ENCODE measurements at places on chromosomes 11 and 22.

DNA sequence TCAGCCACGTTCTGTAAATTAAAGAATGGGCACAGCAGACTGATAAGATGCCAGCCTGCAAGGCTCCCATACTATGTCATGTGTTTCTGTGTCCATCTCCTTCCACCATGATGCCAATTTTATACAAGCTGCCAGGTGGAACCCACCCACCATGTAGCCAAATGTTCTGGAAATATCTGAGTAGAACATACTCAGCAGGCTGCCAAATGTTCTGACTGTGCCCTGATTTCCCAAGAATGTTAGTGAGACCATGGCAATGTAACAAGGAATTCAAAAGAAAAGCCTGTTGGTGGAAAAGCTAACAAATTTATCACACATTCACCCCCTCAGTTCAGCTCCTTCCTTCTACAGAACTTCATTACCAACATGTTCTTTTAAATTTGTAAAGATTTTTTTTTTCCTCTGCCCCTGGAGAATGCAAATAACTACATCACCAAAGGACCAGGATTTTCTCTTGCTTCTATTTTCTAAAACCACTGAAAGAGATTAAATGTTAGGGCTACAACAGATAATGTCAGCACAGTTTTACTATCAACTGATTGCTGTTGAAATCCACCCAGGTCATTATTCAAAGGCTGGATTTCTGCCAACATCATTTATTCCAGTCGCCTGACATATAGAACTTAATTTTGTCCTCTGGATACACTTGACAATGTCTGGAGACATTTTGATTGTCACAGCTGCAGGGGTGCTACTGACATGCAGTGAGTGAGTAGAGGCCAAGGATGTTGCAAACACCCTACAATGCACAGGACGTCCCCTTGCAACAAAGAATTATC is 3.1 kb downstream of the DMC1 start:
- H3K27me3 ChIP-seq = peaks cover 3% of the 10 kb centered on the region
- DNase-seq = no peak
- no peak overlapping the region for H3K27ac ChIP-seq
- H3K36me3 ChIP-seq = no peaks in the 10 kb centered on the region
- peaks cover 18% of the 10 kb centered on the region for H3K4me1 ChIP-seq

GRCh38 chr11:115963156-115963555 is 458.9 kb upstream of the CADM1 start:
- H3K36me3 ChIP-seq = no peaks in the 10 kb centered on the region
- H3K4me1 ChIP-seq = no peaks in the 10 kb centered on the region
- DNase-seq = no peak
- no peak overlapping the region for H3K4me3 ChIP-seq
- no peak overlapping the region for H3K27ac ChIP-seq

GRCh38 chr11:10688401-10688800 is 5.2 kb downstream of the IRAG1 start:
- no peaks in the 10 kb centered on the region for H3K4me1 ChIP-seq
- no peaks in the 10 kb centered on the region for H3K36me3 ChIP-seq
- H3K4me3 ChIP-seq = no peak overlapping the region
- H3K27me3 ChIP-seq = peaks cover 5% of the 10 kb centered on the region

GRCh38 chr22:22881116-22882000 is 6.3 kb upstream of the IGLL5 start:
- H3K36me3 ChIP-seq = no peaks in the 10 kb centered on the region
- DNase-seq = peak; percentile 17
- peaks cover 22% of the 10 kb centered on the region for H3K4me1 ChIP-seq
- H3K4me3 ChIP-seq = no peak overlapping the region
- peaks cover 4% of the 10 kb centered on the region for H3K27me3 ChIP-seq
- no peak overlapping the region for H3K27ac ChIP-seq

- no peaks in the 10 kb centered on the region for H3K36me3 ChIP-seq
- no peak for DNase-seq
- peaks cover 2% of the 10 kb centered on the region for H3K27me3 ChIP-seq
- H3K4me3 ChIP-seq = no peak overlapping the region
- peaks cover 13% of the 10 kb centered on the region for H3K4me1 ChIP-seq
These were observed 89.5 kb downstream of the KCNQ1 start for GRCh38 chr11:2534134-2534956.

- H3K4me1 ChIP-seq = peaks cover 9% of the 10 kb centered on the region
- H3K27ac ChIP-seq = no peak overlapping the region
- peaks cover 40% of the 10 kb centered on the region for H3K36me3 ChIP-seq
- H3K4me3 ChIP-seq = no peak overlapping the region
- no peak for DNase-seq
- H3K27me3 ChIP-seq = peaks cover 2% of the 10 kb centered on the region
These were observed 7.1 kb downstream of the INPPL1 start for GRCh38 chr11:72231396-72232259.

GRCh38 chr11:61578819-61579675 is 1.8 kb downstream of the SYT7 start:
- no peak overlapping the region for H3K27ac ChIP-seq
- peak overlapping the region; percentile 76 for H3K4me3 ChIP-seq
- peaks cover 9% of the 10 kb centered on the region for H3K4me1 ChIP-seq
- peaks cover 20% of the 10 kb centered on the region for H3K27me3 ChIP-seq

- H3K4me3 ChIP-seq = no peak overlapping the region
- H3K27me3 ChIP-seq = no peaks in the 10 kb centered on the region
- no peak overlapping the region for H3K27ac ChIP-seq
- no peaks in the 10 kb centered on the region for H3K36me3 ChIP-seq
These were observed 324.9 kb upstream of the CCDC90B start for GRCh38 chr11:83611031-83611430.

DNA sequence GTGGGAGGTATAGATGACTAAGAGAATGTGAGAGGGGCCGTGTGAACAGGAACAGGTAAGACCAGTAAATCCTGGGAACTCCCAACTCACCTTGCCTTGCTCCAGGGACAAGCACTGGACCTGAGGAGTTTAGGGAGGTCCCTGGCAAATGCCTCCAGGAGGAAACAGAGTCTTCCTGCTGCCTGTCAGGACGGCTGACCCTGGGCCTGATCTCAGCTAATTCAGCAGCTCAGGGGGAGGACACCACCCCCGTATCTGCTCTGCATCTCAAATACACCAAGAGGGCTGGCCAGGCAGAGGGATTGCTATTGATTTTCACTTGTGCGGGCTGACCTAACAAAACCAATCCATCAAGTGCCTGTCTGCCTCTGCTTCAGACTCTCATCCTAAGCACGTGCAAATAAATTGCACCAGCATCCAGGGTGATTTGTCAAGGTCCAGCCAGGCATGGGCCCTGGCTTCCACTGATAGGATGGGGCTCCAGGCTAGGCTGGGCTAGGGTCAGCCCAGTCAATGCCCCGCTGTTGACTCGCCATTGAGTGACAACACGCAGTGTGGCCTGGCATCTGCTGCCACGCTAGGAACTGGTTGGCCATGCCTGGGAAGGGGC is 20.3 kb downstream of the UQCR10 start:
- no peak for DNase-seq
- H3K27ac ChIP-seq = no peak overlapping the region

GRCh38 chr11:859394-860131 is 16.9 kb downstream of the TSPAN4 start:
- DNase-seq = no peak
- no peak overlapping the region for H3K27ac ChIP-seq
- peaks cover 10% of the 10 kb centered on the region for H3K4me1 ChIP-seq
- H3K27me3 ChIP-seq = peaks cover 4% of the 10 kb centered on the region

DNA sequence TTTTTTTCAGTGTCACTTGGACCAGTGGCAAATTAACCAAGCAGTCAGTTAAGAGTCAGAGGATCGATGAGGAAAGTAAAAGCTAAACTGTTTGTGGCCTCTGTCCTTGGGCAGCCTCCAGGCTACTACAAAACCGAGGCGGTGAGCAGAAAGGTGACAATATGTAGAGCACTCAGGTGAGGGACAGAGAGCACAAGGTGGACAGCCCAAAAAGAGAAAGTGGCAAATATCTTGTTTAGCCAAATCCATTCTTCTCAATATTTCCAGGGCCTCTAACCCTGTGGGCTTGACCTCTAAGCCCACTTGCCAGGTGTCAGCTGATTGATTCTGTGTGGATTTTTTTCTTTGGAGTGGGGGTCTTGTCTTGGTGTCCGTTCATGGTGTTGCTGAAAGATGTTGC is 4202.2 kb upstream of the OR11H1 start:
- peaks cover 3% of the 10 kb centered on the region for H3K27me3 ChIP-seq
- H3K36me3 ChIP-seq = no peaks in the 10 kb centered on the region
- H3K27ac ChIP-seq = no peak overlapping the region
- no peaks in the 10 kb centered on the region for H3K4me1 ChIP-seq
- no peak overlapping the region for H3K4me3 ChIP-seq
- DNase-seq = no peak

DNA sequence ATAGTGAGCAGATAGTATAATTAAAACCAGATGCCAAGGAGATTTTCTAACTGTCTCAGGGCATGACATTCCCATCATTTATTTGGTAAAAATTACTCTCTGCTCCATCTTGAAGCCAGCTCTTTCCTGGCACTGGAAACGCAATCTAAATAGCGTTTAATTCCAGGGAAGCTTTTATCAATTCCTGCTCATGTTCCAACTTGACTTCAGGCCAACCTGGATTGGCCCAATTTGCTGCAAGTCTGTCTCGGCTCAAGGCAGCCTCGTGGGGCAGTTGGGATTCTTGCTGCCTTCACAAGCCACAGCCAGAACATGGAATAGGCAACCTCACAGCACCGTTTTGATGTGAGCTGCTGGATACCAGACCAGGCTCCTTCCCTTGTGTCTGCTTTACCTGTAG is 1255.9 kb downstream of the TBC1D22A start:
- H3K4me3 ChIP-seq = no peak overlapping the region
- H3K27me3 ChIP-seq = peaks cover 22% of the 10 kb centered on the region

- H3K36me3 ChIP-seq = no peaks in the 10 kb centered on the region
- no peaks in the 10 kb centered on the region for H3K27me3 ChIP-seq
- H3K4me1 ChIP-seq = no peaks in the 10 kb centered on the region
- no peak overlapping the region for H3K27ac ChIP-seq
- DNase-seq = no peak
These were observed 34.6 kb downstream of the APOL5 start for GRCh38 chr22:35752006-35752862.

GRCh38 chr11:64870176-64870892 is 8.1 kb downstream of the EHD1 start:
- DNase-seq = no peak
- peak overlapping the region; percentile 81 for H3K4me3 ChIP-seq
- peaks cover 17% of the 10 kb centered on the region for H3K36me3 ChIP-seq
- H3K27me3 ChIP-seq = peaks cover 15% of the 10 kb centered on the region

DNA sequence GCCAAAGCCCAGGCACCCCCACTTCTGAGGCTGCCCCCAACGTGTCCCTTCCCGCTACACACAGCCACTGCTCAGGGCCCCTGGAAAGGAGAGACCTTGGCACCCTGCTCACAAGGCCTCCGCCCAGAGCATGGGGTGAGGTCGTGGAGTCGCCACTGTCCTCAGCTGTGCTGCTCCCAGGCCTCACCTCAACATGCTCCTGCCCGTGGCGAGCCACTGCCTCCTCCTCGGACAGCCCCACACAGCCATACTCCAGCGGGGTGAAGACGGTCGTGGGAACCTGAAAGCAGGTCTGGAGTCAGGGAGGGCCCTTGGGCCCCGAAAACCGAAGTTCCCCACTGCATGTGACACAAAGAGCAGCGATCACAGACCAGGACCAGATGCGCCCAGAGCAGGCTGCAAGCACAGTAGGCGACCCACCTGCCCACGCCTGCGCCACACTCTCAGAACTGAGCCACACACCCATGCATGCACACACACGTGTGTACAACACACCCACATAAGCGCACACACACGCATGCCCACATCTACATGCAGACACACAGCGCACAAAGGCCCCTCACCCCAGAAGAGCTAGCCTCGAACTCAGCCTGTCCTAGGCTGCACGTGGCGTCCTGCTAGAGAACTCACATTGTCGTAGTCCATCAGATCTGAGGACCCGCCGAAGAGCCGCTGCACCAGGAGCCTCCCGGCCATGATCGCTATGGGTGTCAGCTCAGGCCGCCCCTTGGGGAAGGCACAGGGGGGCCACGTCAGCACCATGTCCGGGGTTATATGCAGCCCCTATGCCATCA is 25.5 kb upstream of the GNB1L start:
- H3K27me3 ChIP-seq = no peaks in the 10 kb centered on the region
- DNase-seq = no peak
- H3K4me1 ChIP-seq = no peaks in the 10 kb centered on the region
- H3K27ac ChIP-seq = no peak overlapping the region
- no peak overlapping the region for H3K4me3 ChIP-seq

GRCh38 chr11:69010964-69011623 is 2.0 kb downstream of the MRGPRF start:
- H3K4me3 ChIP-seq = no peak overlapping the region
- no peaks in the 10 kb centered on the region for H3K4me1 ChIP-seq
- no peak overlapping the region for H3K27ac ChIP-seq
- H3K27me3 ChIP-seq = peaks cover 6% of the 10 kb centered on the region
- peak; percentile 19 for DNase-seq

GRCh38 chr11:18265949-18266348 is at the start of gene SAA1:
SAA1 (plus strand) TSS chr11:18266264; CDS start chr11:18266888, 624 bp downstream.
- H3K27ac ChIP-seq = no peak within 1 kb of the TSS
- no peaks in the 10 kb centered on the region for H3K27me3 ChIP-seq
- H3K4me3 ChIP-seq = no peak within 1 kb of the TSS
- no peaks in the 10 kb centered on the region for H3K4me1 ChIP-seq

GRCh38 chr11:10287140-10287539 is 6.9 kb downstream of the SBF2 start:
- peaks cover 7% of the 10 kb centered on the region for H3K4me1 ChIP-seq
- peaks cover 3% of the 10 kb centered on the region for H3K27me3 ChIP-seq
- DNase-seq = no peak
- no peak overlapping the region for H3K4me3 ChIP-seq
- no peaks in the 10 kb centered on the region for H3K36me3 ChIP-seq
- no peak overlapping the region for H3K27ac ChIP-seq

DNA sequence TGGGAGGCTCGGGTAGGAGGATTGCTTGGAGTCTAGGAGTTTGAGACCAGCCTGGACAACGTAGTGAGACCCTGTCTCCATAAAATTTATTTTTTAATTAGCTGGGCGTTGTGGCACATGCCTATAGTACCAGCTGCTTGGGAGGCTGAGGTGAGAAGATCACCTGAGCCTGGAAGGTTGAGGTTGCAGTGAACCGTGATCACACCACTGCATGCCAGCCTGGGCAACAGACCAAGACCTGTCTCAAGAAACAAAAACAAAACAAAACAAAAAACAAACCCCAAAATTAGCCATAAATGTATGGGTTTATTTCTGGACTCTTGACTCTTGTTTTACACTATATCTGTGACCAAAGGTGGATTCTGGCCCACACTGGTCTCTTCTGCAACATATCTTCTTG is 41.6 kb downstream of the EIF3F start:
- no peak for DNase-seq
- H3K36me3 ChIP-seq = no peaks in the 10 kb centered on the region
- H3K4me1 ChIP-seq = peaks cover 8% of the 10 kb centered on the region

Measured in immature natural killer cell (primary cell).